Stomach (tissue), 19 donors: ENCODE measurements at places on chromosomes 2 and 18.

DNA sequence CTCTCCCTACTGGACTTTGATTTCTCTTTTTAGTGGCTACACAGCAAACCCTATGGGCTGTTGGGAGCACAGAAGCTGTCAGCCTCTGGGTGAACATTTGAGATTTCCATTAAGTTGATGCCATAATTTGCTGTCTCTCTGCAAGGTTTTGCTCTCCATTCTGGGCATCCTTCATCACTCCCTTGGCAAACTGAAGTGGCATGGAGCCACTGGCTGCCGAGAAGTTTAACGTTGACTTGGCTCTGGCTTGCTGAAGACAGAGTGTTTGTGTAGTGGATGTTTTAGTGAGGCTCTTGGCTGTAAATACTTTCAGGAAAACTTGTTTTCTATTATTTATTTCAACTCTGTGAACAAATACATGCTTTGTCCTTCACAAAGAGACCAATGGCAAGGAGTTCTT is 91.5 kb downstream of the ALK start:
- no peak for DNase-seq

DNA sequence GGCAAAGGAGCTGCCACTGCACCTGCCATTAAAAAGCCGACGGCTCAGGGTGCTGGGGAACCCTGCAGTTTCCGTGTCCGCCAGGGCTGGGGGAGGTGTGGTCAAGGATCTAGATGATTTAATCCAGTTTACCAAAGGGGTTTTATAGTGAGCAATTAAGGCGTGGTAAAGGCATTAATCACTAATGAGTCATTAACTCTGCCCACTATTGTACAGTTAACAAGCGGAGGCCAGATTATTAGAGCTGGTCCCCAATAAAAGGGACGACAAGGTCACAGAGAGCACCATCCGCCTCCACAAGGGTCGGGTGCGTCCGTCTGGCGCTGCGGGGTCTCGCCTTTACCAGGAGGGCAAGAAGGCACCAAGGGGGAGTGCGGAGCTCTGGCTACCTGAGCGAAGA is 9.6 kb downstream of the RAX start:
- no peak for DNase-seq

DNA sequence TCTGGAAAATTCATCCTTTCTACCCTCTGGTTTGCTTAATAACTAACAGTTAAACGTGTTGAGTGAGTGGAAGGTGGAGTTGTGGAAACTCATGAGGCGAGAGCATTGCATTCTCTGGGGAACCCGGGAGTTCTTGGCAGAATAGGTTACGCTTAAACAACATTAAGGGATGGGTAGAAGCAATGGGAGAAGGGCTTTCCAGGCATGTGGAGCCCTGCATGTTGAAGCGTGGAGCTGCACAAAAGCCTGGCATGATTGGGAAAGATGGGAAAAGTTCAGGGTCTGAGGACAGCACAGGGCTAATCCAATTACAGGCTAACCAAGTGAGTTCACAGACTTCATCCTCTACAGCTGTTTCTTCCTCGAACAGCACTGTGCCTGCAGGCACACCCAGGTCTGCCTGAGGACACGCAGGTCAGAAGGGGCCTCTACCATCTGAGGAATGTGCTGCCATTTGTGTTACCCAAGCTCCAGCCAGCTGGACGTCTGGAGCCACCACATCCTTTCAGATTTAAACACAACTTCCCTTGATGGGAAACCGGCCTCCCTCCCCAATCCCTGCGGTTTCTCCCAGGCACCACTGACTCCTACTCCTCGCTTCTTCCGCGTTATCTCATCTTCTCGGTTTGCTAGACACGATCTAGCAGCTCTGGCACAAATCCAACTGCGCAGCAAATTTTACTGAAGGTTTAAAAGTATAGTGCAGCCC is 164.2 kb downstream of the ANTXR1 start:
- peak; percentile 63 for DNase-seq

DNA sequence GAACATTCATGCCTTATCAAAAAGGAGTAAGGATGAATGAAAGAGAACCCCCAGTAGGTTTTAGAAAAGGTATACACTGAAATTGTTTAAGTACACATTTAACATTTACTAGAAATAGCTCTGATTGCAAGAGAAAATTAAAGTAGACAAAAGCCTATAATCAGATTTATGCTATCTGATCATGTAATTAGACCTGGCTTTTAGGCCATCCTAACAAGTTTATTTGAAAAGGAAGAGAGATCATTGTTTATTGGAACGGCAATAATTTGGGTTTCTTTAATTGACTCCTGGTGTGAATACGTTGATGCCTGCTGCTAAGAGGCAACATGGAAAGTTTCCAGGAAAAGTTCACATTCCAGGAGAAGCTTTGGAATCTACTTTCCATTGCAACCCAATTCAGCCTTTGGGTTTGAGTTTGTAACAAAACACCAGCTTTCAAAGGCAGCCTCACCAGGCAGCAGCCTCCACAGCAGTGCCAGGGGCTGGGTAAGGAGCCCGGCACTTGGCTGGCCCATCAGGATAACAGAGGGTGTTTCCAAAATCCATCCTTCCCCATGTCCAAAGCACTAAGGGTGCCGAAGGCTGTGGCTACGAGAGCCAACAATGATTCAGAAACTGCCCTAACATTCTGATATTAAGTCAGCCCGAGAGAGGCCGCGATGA is 18.0 kb downstream of the FZD7 start:
- DNase-seq = no peak

GRCh38 chr2:180983468-180984242 is 3.2 kb downstream of the UBE2E3 start:
- no peak for DNase-seq

DNA sequence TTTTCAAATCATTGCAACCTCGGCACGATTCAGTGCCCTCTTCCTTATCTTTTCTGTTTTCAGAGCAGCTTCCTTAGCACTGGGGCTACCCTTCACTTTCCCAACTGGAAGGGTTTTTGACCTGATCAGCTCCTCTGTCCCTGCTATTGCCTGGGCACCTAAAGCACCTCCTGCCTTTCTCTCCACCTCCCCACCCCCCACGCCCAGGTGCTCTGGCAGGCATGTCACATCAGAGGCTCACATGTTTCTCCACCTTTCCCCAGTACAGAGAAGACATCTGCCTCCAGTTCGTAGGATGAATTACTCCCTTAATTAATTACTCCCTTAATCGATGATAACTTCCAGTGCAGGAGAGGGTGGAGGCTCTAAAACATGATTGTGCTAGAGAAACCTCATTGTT is 88.7 kb upstream of the LCLAT1 start:
- no peak for DNase-seq

DNA sequence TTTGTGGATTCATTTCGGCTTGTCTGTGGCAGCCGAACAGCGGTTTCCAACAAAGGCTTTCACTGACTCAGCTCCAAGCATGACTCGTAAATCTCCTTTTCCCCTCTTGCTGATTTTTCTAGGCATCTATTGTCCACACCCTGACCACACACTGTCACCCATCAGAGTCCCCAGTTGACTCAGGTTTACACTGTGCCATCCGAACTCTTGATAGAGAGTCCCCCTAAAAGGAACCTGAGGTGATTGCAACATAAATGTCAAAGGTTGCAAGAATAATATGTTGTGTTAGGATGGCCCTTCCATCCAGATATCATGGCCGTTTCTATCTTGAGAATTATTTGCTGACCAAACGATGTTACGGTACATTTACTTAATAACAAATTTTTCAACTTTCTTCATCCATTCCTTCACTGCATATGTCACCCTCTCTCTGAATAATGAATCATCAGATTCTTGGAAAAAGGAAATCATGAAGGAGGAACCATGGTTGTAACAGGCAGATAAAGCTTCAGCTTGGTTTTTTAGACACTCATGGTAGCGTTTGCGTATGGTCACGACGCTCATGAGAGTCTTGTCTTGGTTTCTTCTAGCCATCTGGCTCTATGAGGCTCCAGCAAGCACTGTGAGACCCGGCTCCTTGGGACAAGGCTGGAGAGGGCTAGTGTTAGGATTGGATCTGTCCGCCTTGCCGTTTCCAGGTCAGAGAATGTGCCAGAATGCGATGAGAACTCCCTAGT is 72.1 kb downstream of the NPAS2 start:
- DNase-seq = no peak

DNA sequence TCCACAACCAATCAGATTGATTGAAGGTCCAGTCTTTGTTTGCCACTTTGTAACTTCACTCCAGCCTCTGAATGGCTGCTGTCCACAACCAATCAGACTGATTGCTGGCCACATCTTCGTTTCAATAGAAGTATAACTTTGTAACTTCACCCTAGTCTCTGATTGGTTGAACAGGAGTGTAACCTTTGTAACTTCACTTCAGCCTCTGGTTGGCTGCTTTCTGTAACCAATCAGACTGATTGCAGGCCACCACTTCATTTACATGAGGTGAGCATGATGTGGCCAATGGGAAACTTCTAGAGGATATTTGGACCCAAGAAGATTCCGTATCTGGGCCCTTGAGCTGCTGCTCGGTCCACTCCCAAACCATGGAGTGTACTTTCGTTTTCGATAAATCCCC is 16.9 kb upstream of the ALPP start:
- no peak for DNase-seq

DNA sequence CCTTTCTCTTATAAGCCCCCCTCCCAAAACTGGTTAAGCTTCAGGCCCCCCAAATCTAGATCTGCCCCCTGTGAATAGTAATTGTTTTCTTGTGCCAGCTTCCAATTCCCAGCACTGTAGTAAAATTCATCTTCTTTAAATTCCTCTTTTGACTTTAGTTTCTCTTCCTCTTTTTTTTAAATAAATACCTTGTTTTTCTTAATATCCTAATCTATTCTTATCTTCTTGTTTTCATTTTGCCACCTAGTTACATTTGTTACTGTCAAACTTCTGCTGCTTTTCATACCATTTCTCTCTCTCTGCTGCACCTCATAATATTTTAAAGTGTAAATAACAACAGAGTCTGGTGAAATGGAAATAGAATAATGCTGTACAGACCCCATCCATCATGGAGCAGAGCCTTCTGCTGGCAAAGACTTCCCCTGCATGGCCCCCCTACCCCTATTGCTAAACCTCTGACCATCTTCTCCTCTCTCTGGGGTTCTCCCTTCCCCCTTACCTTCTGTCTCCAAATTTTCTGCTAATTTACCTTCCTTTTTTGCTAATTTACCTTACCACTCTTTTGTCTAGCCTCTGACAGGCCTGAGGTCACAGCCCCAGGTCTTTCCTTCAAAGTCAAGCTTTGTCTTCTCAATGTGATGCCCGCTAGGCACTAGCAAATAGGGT is 94.9 kb upstream of the PAPOLG start:
- no peak for DNase-seq

- DNase-seq = peak; percentile 56
Measured at GRCh38 chr18:78875016-78875777, 104.4 kb upstream of the SALL3 start.

- peak; percentile 62 for DNase-seq
Measured at GRCh38 chr2:10398496-10398895, 49.6 kb downstream of the ODC1 start.

DNA sequence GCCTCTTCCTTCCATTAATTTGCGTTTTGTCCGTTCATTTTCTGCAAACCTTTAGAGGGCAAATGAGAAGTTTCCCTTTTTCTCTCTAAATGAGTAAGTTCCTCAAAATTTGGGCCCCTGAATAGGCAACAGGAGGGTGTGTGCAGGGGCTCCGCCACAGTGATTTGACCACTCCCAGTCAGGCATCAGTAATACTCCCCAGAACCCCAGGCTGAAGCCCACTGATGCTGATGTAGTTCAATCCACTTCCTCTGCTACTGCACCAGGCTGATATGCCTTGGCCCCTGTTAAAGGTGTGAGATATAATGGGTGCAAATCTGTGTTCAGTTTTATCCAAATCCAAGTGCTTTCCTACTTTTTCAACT is 1150.0 kb downstream of the RPIA start:
- no peak for DNase-seq

GRCh38 chr18:55585065-55585919 is 2.7 kb downstream of the TCF4 start:
- DNase-seq = no peak
